ENCODE measurements at places on chromosomes 5 and 9. TPM values are rescaled to one million over a fixed set of nuclear protein-coding genes. Genes with fewer than 3 reads are reported as not detected.

- peaks cover 16% of the 10 kb centered on the region for H3K36me3 ChIP-seq
- H3K4me1 ChIP-seq = no peaks in the 10 kb centered on the region
- no peak for DNase-seq
- no peak overlapping the region for H3K27ac ChIP-seq
Measured at GRCh38 chr9:36603006-36603405, 30.3 kb downstream of the MELK start.

- peaks cover 50% of the 10 kb centered on the region for H3K36me3 ChIP-seq
- H3K4me3 ChIP-seq = no peak overlapping the region
- H3K27me3 ChIP-seq = no peaks in the 10 kb centered on the region
- H3K27ac ChIP-seq = no peak overlapping the region
- DNase-seq = peak; percentile 50
Measured at GRCh38 chr5:178145965-178146820, 7.5 kb downstream of the NHP2 start.

GRCh38 chr9:134560654-134561053, 80.9 kb upstream of the COL5A1 start:
- no peak overlapping the region for H3K4me3 ChIP-seq
- H3K36me3 ChIP-seq = no peaks in the 10 kb centered on the region
- peaks cover 2% of the 10 kb centered on the region for H3K4me1 ChIP-seq
- peaks cover 3% of the 10 kb centered on the region for H3K27me3 ChIP-seq
- DNase-seq = no peak
- H3K27ac ChIP-seq = no peak overlapping the region

PFN3 gene
- not detected for total RNA-seq

FCHO2 gene
- 23.7 TPM for total RNA-seq

DNA sequence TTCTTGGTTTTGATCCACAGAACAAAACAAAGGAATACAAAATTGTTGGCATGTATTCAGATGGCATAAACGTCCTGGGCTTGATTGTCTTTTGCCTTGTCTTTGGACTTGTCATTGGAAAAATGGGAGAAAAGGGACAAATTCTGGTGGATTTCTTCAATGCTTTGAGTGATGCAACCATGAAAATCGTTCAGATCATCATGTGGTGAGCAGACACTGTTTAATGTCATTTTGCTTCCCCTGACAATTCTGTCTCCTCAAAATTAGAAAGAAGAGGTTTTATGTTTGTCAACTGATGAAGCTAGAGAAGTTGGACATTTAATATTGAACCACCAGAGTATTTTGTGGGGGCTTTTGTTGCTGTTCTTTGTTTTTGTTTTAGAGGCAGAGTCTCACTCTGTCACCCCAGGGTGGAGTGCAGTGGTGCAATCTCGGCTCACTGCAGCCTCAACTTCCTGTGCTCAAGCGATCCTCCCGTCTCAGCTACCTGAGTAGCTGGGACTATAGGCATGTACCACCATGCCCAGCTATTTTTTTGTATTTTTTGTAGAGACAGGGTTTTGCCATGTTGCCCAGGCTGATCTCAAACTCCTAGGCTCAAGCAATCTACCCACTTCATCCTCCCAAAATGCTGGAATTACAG, 82.0 kb downstream of the SLC1A1 start:
- H3K36me3 ChIP-seq = peaks cover 3% of the 10 kb centered on the region
- H3K27me3 ChIP-seq = no peaks in the 10 kb centered on the region
- DNase-seq = no peak
- H3K4me3 ChIP-seq = no peak overlapping the region

ACTBL2 gene
- not detected for total RNA-seq

GRCh38 chr9:13239208-13239607, 40.3 kb downstream of the MPDZ start:
- H3K27me3 ChIP-seq = no peaks in the 10 kb centered on the region
- no peaks in the 10 kb centered on the region for H3K4me1 ChIP-seq
- DNase-seq = no peak
- H3K27ac ChIP-seq = no peak overlapping the region
